Mesenteric fat pad (tissue), 1 donor: ENCODE measurements at places on chromosomes 13 and 19.

GRCh38 chr13:99176309-99177276 is 24.1 kb upstream of the UBAC2 start:
- no peak for DNase-seq

- no peak for DNase-seq
These were observed 26.9 kb downstream of the SIPA1L3 start for GRCh38 chr19:37933937-37934358.

- no peak for DNase-seq
These were observed 99.7 kb downstream of the SPACA7 start for GRCh38 chr13:112475889-112476288.

DNA sequence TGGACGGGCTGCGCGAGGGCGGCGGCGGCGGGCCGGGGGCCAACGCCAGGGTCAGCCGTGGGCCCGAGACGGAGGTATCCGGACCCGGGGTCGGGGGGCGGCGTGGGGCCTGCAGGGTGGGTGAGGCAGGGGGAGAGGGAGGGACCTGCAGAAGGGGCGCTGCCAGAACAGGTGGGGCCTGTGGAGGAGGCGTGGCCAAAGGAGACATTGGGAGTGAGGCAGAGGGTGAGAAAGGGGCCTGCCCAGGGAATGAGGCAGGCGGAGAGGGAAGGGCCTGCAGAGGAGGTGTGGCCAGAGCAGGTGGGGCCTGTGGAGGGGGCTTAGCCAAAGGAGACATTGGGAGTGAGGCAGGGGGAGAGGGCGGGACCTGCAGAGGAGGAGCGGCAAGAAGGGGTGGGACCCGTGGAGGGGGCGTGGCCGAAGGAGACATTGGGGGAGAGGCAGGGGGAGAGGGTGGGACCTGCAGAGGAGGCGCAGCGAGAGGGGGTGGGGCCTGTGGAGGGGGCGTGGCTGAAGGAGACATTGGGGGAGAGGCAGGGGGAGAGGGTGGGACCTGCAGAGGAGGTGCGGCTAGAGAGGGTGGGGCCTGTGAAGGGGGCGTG is 4.2 kb downstream of the PRR36 start:
- no peak for DNase-seq

GRCh38 chr19:5445561-5446055 is 9.6 kb upstream of the ZNRF4 start:
- no peak for DNase-seq

GRCh38 chr19:47446534-47447469 is 24.9 kb downstream of the SLC8A2 start:
- no peak for DNase-seq
